ENCODE measurements at places on chromosomes 7 and 10.

DNA sequence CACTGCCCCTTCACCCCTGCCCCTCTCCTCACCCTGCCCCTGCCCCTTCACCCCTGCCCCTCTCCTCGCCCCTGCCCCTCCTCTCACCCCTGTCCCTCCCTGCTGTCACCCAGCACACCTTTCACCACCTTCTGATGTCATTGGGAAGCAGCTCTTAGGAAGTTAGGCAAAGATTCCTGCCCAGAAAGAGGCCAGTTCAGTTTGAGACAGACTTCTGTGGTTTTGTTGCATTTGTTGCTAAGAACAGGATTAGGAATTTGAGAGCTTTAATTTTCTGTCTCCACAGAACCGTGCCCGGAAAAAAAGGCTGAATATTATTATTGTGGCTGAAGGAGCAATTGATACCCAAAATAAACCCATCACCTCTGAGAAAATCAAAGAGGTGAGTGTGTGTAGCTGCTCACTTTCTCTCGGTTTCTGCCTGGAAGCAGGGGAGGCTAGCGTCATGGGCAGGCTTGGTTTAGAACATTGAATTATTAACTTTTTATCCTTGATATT is 39.6 kb downstream of the PFKP start:
- no peak for DNase-seq

- no peak for DNase-seq
Observed at GRCh38 chr10:131199646-131200045, 111.9 kb downstream of the TCERG1L start.

GRCh38 chr10:26457088-26457487 is 18.9 kb downstream of the APBB1IP start:
- DNase-seq, result peak; percentile 39

DNA sequence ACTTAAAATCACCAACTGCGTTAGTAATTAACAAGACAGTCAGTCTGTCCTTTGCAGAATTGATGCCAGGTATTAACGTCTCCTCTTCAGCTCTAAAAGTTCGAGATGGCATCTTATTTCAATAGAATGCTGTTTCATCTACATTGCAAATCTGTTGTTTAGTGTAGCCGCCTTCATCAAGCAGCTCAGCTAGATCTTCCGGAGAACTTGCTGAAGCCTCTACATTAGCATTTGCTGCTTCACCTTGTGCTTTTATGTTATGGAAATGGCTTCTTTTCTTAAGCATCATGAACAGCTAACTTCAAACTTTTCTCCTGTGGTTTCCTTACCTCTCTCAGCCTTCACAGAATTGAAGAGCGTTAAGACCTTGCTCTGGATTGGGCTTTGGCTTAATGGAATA is 95.5 kb upstream of the FAM20C start:
- DNase-seq, result no peak

- DNase-seq, result no peak
Observed at GRCh38 chr10:2951235-2951835, 116.0 kb upstream of the PFKP start.

DNA sequence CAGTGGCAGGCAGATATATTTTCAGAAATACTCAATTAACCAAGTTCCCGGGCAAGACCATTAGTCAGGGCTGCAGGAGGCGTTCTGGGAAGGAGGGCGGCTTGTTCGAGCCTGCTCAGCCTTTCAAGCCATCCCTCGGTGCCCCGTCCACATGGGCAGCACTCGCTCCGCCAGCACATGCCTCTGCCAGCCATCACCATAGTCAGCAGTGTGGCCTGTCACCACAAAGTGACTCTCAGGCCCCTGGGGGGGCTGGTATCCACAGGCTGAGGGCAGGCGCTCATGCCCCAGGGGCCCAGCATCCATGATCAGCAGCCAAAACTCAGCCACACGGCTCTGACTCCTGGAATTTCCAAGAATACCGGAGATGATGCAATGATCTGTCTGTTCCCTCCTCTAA is 81.9 kb downstream of the CHST15 start:
- no peak for DNase-seq

DNA sequence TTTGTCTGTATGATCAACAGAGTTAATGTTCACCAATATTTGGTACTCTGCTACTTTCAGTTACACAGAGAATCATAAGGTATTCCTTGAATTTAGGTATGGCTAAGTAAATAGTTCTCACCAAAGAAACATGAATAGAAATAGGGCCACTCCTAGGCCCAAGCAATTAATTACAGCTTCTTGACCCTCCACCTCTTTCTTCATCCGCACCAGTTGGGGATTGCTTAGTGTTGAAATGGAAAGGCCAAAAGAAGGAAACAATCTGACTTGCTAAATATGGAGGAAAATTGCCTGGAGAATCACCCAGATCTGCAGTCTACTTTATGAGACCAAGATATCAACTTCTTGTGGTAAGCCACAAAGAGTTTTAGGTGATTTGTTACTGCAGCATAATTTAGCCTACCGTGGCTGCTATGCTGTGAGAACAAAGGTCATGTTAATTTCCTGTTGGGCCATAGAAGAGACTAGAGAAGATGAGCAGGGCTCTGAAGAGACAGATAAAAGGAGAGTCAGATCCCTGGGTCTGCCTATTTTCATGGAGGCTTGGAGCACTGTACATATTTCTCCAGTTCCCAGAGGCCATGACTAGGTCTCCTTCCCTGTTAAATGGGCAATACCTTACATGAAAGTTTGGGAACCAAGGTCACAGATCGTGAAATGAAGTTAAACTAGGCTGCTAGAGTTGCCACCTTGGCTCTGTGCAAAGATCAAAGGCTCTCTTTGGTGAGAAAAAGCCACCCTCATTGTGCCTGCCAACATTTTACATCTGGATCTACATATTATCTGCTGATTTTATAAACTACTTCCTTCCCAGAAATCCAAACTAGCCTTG is 93.3 kb upstream of the GDF10 start:
- DNase-seq, result no peak

GRCh38 chr10:112246-112645 is 23.0 kb upstream of the ZMYND11 start:
- no peak for DNase-seq

- DNase-seq, result no peak
Observed at GRCh38 chr7:159071260-159071659, 73.4 kb downstream of the VIPR2 start.
